ENCODE measurements at places on chromosomes 13 and 19.

- peak; percentile 50 for DNase-seq
Measured at GRCh38 chr19:2461751-2462634, 5.2 kb upstream of the LMNB2 start.

- DNase-seq, result no peak
Measured at GRCh38 chr13:68816715-68817114, 1290.9 kb upstream of the ATXN8OS start.

DNA sequence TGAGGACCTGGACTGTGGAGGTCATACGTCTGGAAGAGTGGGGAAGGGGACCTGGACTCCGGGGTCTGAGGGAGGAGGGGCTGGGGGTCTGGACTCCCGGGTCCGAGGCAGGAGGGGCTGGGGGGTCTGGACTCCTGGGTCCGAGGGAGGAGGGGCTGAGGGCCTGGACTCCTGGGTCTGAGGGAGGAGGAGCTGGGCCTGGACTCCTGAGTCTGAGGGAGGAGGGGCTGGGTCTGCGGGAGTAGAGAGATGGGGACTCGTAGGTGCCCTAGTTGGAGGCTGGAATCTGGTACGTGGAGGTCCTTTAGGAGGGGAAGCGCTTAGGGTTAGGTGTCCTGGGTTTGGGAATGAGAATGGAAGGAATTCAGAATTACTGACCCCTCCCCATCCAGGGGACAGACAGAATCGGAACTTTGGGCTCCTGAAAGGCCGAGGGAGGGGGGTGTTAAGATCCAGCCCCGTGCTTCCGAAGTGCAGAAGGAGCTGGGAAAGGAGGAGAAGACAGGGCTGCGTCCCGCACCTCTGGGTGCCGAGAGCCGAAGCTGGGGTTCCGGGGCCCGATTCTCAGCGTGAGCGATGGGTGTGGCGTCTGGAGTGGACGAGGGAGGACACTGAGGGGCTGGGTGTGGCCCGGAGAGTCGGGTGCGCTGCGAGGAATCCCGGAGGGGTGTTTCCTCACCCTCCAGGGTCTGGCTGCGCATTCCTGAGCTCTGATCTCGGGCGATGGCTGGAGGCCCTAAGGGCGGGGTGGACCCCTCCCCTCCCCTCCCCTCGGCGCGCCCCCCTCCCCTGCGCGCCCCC lies 608 bp downstream of the MYADM start:
- DNase-seq, result peak; percentile 62

DNA sequence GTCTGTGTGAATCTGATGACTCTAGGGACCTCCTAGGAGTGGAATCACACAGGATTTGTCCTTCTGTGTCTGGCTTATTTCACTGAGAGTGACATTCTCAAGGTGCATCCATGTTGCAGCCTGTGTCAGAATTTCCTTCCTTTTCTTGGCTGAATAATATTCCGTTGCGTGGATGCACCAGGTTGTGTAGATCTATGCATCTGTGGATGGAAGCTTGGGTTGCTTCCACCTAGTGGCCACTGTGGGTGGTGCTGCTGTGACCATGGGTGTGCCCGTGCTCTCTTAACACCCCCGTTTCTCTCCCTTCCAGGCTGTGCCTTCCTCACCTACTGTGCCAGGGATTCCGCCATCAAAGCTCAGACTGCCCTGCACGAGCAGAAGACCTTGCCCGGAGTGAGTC lies 26.2 kb downstream of the CELF5 start:
- DNase-seq, result peak; percentile 20

GRCh38 chr13:101875091-101875490 lies 422.6 kb downstream of the ITGBL1 start:
- DNase-seq, result no peak

DNA sequence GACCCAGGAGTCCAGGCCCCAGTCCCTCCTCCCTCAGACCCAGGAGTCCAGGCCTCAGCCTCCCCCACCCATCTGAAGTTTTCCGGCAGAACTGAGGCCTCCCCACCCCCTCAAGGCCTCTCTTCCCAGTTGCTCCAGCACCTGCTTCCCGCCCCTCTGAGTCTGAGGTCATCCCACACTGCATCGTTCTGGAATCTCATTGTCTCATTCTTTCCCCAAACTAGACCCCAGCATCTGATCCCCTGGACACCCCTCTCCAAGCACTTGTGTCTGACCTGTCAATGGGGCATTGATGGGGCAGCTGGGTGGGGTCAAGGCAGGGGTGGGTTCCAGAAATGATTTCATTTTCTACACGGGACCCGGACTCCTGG lies 793 bp upstream of the SBK2 start:
- no peak for DNase-seq

- no peak for DNase-seq
Measured at GRCh38 chr19:46347985-46348384, 1.1 kb downstream of the PPP5C start.

- DNase-seq, result peak; percentile 5
Measured at GRCh38 chr19:32464279-32464678, 58.7 kb downstream of the DPY19L3 start.

GRCh38 chr19:22882797-22883196 lies 50.7 kb downstream of the ZNF723 start:
- DNase-seq, result peak; percentile 16

GRCh38 chr19:33514885-33515551 lies 6.6 kb downstream of the PEPD start:
- no peak for DNase-seq

GRCh38 chr13:39341251-39341650 lies 261.7 kb downstream of the LHFPL6 start:
- no peak for DNase-seq

DNA sequence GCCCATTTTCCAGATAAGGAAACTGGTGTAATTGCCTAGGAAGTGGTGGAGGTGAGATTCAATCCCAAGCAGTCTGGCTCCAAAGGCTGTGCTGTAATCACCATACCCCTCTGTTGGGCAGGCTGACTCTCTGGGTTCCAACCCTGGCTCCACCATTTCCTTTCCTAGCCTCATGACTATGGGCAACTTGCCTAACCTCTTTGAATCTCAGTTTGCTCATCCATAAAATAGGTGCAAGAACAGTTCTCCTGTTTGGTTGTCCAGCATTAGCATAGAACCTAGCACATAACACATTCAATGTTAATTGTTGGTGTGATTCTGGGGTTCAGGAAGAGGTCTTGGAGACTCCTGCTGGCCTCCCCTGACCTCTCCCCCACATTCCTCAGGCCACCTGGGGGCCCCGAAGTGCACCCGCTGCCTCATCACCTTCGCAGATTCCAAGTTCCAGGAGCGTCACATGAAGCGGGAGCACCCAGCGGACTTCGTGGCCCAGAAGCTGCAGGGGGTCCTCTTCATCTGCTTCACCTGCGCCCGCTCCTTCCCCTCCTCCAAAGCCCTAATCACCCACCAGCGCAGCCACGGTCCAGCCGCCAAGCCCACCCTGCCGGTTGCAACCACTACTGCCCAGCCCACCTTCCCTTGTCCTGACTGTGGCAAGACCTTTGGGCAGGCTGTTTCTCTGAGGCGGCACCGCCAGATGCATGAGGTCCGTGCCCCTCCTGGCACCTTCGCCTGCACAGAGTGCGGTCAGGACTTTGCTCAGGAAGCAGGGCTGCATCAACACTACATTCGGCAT lies 2.2 kb downstream of the ZNF576 start:
- DNase-seq, result no peak

DNA sequence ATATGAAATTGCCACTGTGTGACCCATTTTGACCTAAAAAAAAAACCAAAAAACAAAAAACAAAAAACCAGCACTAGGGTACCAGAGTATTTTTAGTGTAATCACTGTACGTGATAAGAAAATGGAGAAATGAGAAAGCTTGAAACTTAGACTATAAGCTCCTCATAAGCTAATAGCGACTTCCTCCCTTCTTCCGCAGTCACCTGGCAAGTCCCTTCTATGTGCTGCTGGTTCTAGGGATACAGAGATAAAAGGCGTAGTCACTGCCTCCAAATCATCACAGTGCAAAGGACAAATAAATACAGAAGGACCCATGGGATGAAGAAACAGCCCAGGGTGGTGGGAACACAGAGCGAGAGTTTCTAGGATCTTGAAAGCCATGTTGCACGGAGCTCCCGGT lies 190.3 kb downstream of the TM9SF2 start:
- DNase-seq, result no peak

DNA sequence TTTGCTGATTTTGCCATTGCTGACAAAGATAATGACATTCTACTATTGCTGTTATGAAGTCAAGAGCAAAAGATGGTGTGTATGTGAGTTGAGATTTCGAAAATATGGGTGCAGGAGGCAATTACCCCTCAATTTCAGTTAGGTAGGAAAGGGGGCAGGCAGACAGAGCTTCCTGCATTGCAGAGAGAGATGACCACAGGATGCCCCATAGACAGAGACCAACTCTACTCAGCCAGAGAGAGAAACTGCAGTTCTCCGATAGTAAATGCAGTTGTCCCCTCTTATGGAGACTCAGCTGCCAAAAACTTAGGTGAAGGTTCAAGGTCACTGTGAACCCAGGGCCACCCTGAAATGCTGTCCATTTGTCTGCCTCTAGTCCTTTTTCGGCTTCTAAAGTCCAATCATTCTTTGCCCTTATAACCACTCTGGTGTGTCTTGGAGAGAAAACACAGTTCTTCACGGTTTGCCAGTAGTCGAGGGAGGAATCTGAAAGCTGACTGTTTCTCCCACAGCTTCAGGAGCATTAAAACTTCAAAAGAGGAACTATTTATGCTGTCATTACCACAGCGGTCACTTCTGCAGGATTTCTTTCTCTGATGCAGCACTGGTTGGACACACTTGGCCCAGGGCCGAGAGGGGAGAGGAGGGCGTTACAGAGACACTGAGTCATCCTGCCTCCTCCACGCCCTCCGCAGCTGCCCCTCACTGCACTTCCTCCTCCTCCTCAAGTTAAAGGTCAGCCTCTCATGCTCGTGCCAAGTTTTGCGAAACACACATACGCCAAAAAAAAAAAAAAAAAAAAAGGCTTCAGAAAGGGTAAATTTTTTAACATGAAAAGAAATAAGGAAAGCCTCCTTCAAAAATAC lies 264.3 kb downstream of the FOXO1 start:
- DNase-seq, result peak; percentile 28

DNA sequence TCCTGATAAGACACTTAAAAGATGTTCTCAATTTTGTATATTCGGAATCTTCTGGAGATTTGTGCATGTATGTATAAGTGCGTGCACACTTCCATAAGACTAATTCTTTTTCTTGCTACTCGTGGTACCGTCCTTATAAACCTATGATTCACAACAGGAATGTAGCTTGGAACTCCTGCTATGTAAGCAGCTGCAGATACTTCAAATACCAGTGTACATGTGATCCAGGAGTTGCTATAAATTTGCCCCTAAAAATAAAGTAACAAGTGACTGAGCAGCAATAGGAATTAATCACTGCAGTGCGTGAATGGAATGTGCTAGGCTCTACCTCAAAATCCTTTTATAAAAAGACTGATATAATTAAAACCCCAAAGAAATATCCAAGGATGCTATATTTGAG lies 214.9 kb downstream of the KLF5 start:
- DNase-seq, result no peak

GRCh38 chr19:19109601-19110000 lies 28.7 kb downstream of the TMEM161A start:
- DNase-seq, result no peak

DNA sequence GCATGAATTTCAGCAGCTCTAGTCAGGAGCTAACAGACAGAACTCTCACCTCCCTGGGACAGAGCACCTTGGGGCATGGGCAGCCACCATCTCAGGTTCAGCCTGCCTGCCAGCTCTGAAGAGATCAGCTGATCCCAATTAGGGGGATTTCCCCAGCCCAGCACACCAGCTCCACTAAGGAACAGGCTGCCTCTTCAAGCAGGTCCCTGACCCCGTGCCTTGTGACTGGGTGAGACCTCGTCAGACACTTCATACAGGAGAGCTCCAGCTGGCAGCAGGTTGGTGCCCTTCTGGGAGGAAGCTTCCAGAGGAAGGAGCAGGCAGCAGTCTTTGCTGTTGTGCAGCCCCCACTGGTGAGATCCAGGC lies 84.5 kb upstream of the UFM1 start:
- DNase-seq, result no peak

- DNase-seq, result no peak
Measured at GRCh38 chr19:49210901-49211451, 53.4 kb downstream of the TRPM4 start.

DNA sequence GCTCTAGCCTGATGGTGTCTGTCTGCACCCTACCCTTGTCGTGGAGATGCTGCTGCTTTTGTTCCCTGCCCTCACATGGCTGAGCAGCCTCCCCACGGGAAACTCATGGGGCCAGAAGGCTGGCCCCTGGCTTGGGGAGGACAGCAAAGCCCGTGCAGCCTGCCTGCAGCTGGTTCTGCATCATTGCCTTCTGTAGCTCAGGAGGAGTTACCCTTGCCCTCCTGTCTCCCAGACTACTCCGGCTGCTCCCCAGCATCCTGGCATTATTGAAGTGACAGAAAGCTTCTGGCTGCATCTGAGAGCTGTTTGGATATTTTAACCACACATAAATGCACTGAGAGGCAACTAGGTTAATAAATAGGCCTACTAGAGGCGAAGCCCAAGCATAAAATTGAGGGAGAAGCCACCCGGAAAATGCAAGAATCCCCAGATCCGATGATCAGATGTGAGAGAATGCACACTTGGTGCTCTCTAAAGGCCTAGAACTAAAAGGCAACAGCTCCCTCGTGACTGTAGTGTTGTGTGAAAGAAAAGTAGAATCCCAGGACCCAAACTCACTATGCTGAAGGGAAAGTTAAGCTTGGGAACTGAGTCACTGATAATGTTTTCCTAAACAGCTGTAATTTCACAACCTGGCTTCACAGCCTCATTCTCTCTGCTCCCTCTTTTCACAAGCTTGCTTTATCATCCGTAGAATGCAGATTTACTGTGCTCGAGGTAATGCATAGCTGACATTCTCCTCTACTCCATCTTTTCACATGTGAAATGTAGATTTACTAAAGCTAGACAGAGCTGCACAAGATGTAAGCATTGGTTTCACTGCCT lies 110.8 kb downstream of the TNFRSF19 start:
- no peak for DNase-seq

DNA sequence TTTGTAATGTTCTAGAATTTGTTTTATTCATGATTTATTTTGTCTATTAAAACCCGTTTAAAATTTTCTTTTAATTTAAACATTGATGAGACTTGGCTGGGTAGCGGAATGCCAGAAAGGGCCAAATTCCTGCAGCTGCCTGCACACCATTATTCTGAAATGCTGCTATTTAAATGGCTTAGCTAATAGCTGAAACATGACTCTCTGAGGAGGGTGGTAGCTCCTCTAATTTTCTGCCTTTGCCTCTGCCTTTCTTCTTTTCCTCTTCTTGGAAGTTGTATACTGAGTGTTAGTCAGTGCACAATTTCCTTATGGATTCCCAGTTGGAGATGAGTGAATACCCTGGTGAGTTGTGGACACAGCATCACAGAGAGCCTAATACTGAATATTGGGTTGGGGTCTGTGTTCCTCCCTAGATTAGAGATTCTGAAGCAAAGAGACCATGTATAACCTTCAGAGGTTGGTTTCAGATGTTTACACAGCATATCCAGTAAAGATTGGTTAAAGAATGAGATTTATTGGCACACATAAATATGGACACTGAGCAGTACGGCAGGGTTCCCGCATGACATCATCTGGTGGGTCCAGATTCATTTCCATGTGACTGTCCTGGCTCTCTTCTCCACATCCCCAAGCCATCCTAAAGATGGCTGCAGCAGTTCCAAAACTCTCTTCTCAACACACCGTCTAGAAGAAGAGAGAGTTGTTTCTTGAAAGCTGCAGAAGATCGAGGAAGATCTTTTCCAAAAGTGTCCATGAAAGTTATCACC lies 55.9 kb downstream of the MTUS2 start:
- no peak for DNase-seq

Data from CD4-positive, alpha-beta T cell treated with Interleukin-1 beta for 1 hour (primary cell).